GM19239 (cell line): ENCODE measurements at places on chromosomes 11 and 22.

- DNase-seq = no peak
Measured at GRCh38 chr11:70627219-70627618, 228.9 kb downstream of the CTTN start.

GRCh38 chr11:62069986-62070919 lies 53.6 kb upstream of the INCENP start:
- DNase-seq = no peak

DNA sequence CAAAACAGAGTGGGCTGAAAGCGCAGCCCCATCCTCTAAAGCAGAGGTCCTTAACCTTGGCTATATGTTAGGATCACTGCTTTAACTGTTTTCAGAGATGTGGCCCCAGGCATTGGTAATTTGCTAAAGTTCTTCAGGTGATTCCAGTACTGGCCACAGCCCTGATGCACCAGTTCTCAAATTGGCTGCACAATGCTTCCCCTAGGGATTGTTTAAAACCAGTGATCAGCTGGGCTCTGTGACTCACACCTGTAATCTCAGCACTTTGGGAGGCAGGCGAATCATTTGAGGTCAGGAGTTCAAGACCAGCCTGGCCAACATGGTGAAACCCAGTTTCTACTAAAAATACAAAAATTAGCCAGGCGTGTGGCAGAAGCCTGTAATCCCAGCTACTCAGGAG lies 8.4 kb upstream of the IRAG1 start:
- no peak for DNase-seq

DNA sequence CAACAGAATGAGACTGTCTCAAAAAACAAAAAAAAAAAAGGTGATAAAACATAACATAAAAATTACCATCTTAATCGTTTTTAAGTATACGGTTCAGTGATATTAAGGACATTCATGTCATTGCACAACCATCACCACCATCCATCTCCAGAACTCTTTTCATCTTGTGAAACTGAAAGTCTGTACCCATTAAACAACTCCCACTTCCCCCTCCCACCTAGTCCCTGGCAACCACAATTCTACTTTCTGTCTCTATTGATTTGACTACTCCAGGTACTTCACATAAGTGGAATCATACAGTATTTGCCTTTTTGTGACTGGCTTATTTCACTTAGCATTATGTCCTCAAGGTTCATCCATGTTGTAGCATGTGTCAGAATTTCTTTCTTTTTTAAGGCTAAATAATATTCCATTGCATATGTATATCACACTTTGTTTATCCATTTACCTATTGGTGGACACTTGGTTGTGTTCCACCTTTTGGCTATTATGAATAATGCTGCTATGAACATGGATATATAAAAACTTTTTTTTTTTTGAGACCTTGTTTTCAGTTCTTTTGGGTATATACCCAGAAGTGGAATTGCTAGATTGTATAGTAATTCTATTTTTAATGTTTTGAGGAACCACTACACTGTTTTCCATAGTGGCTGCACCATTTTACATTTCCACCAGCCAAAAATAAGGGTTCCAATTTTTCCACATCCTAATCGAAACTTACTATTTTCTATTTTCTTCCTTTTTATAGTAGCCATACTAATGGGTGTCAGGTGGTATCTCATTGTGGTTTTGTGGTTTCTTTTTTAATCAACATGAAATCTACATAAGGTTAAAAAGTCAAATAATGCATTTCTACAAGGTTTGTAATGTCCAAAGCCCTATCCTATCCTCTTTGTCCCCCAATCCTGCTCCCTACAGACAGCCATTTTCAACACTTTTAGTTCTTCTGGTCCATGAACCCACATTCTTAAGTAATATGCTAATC lies 23.4 kb upstream of the PIK3C2A start:
- DNase-seq = no peak

DNA sequence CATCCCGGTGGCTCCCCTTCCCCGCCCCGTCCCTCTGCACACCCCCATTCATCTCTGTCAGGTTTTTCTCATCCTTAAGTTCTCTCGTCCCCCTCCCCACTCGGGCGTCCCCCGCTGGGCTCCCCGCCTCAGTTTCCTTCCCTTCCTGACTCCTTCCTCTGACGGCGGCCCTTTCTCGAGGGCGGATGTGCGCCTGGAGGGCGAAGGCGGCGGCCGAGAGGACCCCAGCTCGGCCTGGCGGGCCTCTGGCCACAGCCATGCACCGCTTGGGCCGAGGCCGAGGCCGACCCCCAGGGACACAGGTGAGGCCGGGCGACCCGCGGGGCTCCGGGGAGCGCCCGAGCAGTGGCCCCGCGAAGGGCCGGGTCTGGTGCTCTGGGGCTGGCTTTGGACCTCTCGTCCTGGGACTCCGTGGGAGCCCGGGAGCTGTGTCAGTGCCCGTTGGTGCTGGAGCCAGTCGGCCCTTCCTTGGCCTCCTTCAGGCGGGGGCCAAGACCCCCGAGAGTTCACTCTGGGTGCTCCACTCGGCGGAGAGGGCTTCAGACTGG lies 2.9 kb downstream of the PHLDB1 start:
- DNase-seq = no peak

DNA sequence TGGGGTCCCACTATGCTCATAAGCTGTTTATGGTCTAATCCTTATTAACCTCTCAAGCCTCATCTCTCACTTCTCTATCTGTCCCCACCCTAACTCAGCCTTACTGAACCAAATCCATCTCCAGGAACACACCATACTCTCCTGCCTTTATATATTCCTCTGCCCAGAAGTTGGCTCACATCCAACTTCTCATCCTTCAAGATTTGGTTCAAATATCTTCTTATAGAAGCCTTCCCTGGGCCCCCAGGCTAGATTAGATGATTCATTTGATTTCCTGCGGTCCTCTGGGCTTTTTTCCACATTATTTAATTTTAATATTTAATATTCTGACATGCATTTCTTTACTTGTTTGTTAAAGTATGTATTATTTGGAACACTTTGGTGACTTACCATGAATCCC lies 23.2 kb downstream of the MEI1 start:
- DNase-seq = no peak

DNA sequence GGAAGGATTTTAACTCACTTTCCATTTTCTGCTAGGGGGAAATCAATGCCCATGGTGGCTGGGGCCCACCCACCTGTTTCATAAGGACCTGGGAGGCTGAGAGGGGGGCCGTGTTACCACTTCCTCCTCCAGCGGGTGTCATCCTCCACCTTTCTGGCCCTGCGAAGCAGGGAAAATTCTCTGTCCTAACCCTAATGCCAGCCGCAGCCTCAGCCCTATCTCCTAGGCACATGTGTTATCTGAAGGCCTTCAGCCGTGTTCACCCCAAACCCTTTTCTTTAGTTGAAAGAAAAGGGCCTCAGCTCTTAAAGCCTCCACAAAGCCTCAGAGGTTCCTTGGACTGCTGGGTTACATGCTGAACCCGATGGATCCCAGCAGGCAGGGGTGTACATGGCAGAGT lies 55.4 kb upstream of the NECTIN1 start:
- DNase-seq = no peak

GRCh38 chr11:83695046-83695445 lies 408.9 kb upstream of the CCDC90B start:
- no peak for DNase-seq

DNA sequence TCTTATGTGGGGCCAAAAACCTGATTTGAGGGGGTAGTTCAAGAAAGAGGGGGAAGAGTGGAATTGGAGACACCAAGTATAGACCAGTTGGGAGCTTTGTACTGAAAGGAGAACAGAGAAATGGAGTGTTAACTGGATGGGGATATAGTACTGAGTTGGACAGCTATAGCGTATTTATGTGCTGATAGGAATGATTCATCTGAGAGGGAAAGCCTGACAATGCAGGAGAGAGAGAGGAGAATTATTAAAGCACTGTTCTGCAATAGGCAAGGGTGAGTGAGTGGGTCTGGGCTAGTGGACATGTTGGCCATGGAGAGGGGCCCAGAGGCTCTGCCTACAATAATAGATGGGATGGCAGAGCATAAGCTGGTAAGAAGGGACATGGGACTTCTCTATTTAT lies 52.9 kb upstream of the PITPNB start:
- DNase-seq = no peak

GRCh38 chr22:23397613-23398567 lies 182.2 kb downstream of the IGLL1 start:
- no peak for DNase-seq

DNA sequence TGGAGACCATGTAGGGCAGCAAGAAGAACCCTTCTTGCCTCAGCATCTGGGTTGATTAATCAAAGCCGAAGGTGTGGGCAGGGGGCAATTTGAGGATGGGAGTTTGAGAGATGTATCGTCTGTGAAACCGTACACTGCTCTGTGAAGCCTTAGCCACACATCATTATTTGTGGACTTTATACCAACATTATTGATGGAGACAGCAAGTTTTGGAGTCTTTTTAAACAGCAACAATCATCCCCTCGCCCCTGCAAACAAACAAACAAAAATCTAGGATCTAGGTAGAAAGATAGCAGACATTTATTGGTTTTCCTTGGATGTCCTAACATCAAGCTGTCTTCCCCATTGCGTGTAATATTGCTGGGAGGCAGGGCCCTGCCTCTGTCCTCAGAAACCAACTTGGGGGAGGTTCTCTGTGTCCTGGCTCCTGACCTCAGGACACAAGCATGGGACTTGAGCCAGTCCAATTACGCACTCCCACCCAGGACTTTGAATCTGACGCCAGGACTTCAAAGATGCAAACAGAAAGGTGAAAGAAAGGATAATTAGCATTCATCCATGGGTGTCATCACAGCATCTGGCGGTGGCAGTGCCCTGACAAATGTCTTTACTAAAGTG lies 61.6 kb upstream of the PLET1 start:
- no peak for DNase-seq

DNA sequence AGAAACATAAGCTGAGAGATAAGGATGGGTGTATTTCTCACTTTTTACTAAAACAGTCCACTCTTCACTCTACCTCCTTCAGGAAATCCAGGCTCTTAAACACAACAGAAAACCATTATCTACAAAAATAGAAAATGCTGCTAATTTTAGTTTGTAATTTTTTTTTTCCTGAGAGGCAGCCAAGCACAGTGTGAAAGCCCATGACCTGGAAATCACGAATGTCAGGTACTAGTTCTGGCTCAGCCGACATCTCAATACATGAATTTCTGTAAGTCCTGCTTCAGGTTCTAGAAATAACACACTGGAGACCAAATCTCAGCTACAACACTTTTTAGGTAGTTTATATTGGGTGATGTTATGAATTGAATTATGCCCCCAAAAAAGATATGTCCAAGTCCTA lies 308.9 kb downstream of the KCNA4 start:
- no peak for DNase-seq

- no peak for DNase-seq
Measured at GRCh38 chr11:7486781-7487140, 1.5 kb downstream of the OLFML1 start.

DNA sequence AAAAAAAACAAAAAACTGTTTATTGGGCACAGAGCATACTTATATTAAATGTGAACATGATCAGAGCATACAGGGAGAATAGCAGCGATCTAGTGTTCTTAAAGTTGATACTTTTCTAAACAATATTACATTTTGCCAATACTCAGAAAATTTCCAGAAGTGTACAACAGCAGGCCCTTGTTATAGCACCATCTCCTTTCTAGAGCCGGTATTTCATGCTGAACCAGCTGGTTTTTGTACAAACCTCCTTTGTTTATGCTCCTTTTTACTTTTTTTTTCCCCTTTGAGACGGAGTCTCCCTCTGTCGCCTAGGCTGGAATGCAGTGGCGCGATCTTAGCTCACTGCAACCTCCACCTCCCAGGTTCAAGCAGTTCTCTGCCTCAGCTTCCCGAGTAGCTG lies 90.7 kb downstream of the PPP6R3 start:
- no peak for DNase-seq

DNA sequence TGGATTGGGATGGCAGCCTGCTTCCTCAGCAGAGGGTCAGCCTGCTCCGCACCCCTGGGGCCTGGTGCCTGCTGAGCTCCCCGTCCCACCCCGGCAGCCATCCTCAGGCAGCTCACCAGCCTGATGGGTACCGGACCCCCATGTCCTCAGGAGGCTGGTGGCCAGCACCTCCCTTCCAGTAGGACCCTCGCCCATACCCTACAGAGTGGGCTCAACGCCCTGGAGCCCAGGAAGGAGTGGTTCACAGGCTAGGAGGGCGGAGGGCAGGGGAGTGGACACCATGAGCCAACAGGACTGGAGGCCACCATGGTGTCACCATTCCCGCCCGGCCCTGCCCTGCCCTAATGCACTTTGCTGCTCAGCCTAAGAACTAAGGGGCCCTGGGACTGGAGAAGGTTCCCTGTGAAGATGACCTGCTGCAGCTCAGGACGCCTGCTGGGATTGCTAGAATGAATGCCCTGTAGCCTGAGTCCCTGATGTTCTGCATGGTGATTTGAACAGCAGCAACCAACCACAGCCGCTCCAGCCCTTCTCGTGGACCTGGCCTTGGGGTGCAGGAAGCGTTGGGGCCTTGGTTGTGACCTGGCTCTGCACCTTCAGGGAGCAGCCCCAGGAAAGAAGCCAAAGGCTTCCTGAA lies 1080.8 kb downstream of the BRD1 start:
- DNase-seq = no peak

DNA sequence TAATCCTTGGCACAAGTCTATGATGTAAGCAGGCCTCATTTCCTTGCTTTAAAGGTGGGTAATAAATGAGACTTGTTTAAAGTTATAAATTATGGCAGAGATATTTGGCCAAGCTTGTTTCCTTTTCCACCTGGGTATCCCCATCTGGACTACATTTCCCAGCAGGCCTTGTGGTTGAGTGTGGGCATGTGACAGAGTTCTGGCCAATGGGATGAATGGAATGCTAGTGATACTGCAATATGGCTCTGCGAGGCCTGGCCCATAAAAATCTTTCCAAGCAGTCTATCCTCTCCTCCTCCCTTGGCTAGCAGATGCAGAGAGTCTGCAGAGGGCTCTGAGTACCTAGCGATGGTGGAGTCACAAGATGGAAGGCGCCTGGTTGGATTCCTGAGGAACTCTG lies 102.5 kb downstream of the TIMP3 start:
- peak; percentile 28 for DNase-seq

DNA sequence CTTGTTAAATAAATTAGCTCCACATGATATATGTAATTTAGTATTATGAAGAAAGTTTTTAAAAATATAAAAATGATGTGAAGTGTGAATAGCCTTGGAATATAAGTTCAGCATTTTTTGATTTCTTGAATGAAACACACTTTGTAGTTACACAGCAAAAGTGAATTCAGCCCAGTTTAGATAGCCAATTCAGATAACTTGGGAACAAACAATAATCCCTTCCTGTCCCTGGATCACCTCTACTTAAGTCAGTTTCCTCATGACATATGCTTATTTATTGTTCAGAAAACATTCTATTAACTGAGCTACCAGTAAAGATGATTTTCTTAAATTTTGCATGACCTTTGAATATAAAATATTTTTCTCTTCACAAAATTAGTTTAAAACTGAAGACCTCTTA lies 107.4 kb downstream of the PGR start:
- DNase-seq = no peak
